AG20443 (cell line): ENCODE measurements at places on chromosomes 6 and 20.

GRCh38 chr6:24766680-24767462, 7.9 kb upstream of the GMNN start:
- peak; percentile 50 for DNase-seq

DNA sequence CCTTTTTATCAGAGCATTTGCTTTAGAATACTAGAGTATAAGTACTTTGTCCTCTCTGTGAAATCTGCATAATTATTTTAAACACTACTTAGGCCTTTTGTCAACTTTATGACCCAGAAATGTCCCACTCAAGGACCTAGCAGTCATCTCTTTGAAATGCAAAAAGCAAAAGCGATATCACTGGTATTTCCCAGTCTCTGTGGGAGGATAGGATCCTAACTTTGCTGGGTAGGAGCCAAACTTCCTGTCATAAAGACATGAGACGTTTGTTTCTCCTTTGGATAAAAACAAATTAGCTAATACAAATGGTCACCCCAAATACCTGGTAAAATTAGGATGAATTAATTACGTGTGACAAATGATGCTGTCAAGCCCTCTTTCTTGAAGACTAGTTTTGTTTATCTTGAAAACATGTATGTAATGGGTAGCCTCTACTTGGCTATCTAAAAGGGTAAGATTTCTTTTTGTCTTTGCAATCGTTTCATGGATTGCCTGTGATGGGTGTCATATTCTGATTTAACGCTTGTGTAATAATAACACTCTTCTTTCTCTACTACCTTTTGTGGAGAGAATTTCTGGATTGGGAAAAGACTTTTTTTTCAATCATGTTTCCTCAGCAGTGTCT, 36.2 kb downstream of the DCDC2 start:
- no peak for DNase-seq

- no peak for DNase-seq
These were observed 8.4 kb downstream of the TEAD3 start for GRCh38 chr6:35488517-35488862.

DNA sequence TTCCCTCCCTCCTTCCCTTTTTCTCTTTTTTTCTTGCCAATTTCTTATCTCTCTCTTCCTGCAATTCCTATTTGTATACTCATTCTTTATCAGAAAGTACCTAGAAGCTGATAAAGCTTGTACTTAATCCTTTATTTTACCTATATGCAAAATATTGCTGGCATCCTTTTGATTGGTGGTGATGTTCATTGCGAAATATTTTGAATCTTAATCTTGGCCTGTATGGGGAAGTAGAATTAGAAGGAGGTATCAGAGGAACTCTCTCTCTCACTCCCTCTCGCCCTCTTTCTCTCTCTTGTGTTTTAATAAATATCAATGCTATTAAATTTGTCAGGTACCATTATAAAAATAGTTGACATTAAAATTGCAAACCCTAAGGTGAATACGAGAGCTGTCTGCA, 52.8 kb downstream of the UST start:
- DNase-seq, result no peak

GRCh38 chr20:16314320-16314719, 258.9 kb downstream of the KIF16B start:
- DNase-seq, result no peak

- no peak for DNase-seq
These were observed 303 bp downstream of the MBOAT1 start for GRCh38 chr6:20211941-20212391.

GRCh38 chr6:27871924-27872638, 40.1 kb downstream of the OR2B2 start:
- DNase-seq, result peak; percentile 93
